ENCODE measurements at places on chromosomes 7 and 10.

- DNase-seq = no peak
Observed at GRCh38 chr10:129030996-129031843, 435.8 kb upstream of the MGMT start.

- DNase-seq = no peak
Observed at GRCh38 chr10:89101943-89102342, 105.2 kb downstream of the CH25H start.

- DNase-seq = no peak
Observed at GRCh38 chr7:100486753-100487446, 3.2 kb downstream of the NYAP1 start.

DNA sequence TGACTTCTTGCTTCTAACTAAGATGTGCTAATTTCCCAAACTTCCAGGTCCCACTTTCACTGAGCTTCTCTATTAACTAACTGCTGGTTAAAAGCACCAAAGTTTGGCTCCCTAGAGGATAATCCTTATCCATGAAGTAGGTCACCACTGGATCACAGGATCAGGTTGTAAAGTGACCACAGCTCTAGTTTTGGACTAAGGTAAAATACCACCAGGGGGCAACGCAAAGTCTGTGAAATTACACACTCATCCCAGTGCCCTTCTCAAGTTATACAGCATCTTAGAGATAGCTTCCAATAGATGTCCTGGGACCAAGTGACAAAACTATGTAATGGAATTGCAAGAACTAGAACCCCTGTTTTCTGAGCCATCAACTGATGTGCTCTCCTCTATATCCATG is 116.4 kb upstream of the ASAH2 start:
- no peak for DNase-seq

GRCh38 chr7:39688611-39689480 is 65.5 kb downstream of the RALA start:
- DNase-seq = no peak

DNA sequence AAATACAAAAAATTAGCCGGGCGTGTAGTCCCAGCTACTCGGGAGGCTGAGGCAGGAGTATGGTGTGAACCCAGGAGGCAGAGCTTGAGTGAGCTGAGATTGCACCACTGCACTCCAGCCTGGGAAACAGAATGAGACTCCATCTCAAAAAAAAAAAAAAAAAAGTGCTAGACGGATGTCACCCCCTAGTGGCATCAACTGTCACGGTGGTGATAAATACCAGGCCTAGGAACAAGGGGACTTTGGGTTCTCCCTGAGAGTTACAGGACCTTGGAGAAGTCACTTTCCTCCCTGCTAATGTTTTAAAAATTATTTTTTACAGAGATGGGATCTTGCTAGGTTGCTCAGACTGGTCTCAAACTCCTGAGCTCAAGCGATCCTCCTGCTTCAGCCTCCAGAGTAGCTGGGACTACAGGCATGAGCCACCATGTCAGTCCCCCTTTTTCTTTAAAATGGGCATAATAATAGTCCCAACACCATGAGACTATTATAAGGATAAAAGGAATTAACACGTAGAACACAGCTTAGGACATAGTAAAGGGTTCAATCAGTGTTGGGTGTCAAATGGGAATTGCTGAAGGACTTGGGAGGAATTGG is 2.6 kb upstream of the TMEM130 start:
- no peak for DNase-seq

DNA sequence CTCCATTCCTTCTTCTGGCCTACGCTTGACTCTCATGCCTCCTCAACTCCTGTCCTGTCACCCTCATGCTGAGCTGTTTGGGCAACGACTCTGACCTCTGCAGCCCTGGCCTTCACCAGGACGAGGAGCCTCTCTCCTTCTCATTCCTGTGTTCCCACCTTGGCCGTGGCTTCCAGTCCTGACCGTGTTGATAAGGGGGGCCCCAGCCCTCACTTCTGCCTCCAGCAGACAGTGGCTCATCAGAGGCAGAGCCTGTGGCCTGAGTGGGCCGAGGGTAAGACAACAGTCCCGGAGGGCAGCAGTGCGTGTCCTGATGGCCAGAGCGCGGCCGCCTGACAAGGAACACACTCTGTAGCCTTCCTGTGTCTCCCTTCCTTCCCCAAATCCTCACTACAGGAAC is 61.7 kb upstream of the UBE3C start:
- DNase-seq = no peak

GRCh38 chr10:91214911-91215310 is 5.6 kb upstream of the PCGF5 start:
- no peak for DNase-seq

DNA sequence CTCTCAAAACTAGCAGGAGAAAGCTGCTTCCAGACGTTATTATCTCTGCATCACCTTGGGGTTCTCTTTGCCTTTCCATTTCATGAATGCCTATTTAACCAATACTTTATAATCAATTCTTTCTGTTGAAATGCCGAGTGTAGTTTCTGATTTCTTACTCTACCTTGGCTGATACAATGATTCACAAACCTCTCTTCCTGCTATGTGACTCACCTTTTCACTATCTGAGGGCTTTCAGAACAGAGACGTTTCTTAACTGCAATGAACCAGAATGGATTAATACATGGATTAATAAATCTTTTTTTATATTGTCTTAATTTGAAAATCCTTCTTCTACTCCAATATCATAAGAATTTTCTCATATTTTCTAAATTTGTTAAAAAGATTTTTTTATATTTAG is 46.4 kb upstream of the ZNF746 start:
- no peak for DNase-seq

All from NCI-H446 (cell line).